ENCODE measurements at places on chromosomes 2 and 18. TPM values are rescaled to one million over a fixed set of nuclear protein-coding genes. Genes with fewer than 3 reads are reported as not detected.

Gene IL18R1
- total RNA-seq, result 1.5 TPM

GRCh38 chr18:37980556-37980955 is 415.0 kb upstream of the CELF4 start:
- DNase-seq, result no peak

Gene XDH
- 2.4 TPM for total RNA-seq

Gene HOXD13
- total RNA-seq, result 3.8 TPM

GRCh38 chr2:112275887-112276773 is 733 bp downstream of the ZC3H6 start:
- DNase-seq, result peak; percentile 91

DNA sequence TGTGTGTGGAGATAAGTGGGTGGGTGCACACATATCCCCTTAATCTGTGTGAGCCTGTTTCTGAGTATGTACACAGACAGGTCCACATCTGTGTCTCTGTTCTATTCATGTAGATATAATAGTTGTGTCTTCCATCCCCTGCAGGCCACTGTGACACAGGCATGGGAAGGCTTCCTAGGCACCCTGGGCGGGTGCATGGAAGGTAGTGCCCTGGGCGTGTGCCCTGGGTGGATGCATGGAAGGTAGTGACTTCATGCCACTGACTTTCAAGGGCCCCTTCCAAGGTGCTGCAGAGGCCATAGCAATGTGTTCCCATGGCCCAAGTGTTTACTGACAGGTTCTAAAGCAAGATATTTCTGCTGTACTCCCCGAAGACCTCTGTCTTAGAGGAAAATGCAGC is 462.5 kb upstream of the HS6ST1 start:
- no peak for DNase-seq

DNA sequence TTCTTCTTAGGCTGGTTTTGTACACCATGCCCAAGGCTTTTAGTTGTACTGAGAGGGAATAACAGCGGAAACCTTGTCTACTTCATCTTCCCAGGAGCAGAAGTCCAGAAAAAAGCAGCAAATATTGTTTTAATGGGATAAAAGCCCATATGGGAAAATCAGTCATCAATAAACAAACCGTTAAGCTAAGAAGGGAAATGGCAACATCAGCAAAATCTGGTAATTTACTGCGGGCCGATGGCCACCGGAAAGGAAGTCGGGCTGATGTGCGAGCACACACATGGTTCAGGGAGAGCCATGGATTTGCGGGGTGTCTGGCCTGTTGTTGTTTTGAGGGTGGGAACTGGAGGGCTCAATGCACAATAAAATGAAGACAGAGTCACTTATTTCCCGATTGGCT is 300.7 kb upstream of the RAB6C start:
- DNase-seq, result no peak

DNA sequence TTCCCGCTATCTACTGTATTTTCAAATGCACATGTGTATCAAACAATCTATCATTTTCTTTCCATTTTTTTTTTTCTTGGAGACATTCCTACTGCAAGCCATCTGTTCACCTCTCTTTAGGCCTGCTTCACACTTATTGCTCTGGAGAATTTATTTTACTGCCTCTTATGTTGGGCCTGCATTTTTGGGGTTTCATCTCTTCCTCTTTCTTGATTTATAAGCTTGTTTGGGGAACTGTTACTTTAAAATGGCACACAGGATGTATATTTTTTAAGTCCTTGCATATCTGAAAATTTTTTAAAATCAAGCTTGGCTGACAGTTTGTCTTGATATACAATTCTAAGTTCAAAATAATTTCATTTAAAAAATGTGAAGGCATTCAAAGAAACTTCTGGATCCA is 3.5 kb upstream of the RAB27B start:
- DNase-seq, result no peak

- peak; percentile 13 for DNase-seq
These were observed 6.7 kb upstream of the ONECUT2 start for GRCh38 chr18:57428221-57429150.

- no peak for DNase-seq
These were observed 8.4 kb upstream of the SATB2 start for GRCh38 chr2:199465988-199466691.

DNA sequence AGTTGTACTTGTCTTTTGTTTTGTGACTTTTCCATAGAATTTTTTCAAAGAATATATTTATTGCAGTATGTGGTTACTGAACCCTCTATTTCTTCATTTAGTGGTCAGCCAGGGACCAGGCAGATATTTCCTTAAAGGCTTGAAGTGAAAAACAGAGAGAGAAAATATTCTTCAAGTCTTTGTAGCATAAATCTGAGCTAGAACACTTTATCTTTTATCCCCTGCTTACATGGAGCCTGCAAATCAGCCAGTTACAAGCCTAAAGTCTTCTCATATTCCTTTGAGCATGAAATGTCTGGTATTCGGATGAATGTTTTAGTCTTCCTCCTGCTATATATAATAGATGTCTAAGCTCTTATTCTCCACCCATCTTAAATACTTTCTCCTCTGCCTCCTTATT is 1557.5 kb upstream of the ACVR2A start:
- no peak for DNase-seq

DNA sequence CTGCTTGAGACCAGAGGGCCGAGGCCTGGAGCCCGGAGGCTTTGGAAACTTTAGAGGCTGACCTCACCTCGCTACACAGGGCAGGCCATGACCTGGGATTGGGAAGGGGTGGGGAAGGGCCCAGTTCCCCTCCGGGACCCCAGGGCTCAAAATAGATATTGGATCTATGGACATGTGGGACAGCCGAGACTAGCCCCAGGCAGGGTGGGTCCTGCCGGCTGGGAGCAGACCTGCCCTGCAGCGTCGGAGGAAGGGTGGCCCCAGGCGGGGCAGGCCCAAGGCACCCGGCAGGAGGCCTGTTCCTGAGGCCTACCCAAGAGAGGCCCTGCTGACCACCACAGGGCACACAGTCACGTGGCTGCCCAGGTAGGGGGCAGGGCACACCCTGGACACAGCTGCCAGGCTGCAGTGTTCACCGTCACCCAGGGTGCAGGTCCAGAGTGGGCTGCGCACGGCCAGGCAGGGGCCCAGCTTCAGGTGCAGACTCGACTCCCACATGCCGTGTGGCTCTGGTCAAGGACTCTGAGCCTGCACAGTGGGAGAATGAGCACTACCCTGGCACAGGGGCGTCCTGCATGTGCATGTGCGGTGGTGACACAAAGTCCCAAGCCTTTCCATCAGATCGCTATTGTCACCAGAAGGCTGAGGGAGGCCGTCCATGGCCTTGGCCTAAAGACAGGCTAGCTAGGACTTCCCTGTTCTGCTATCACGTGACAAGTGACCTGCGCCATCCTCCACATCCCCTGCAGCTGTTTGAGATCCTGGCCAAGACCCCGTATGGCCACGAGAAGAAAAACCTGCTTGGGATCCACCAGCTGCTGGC is 13.2 kb downstream of the ANO7 start:
- no peak for DNase-seq

GRCh38 chr2:240556553-240557100 is 1.2 kb downstream of the ANKMY1 start:
- DNase-seq, result peak; percentile 75

Gene NCKAP1
- total RNA-seq, result 169 TPM

Gene EGR4
- total RNA-seq, result not detected

Gene GPATCH11
- total RNA-seq, result 7.2 TPM

DNA sequence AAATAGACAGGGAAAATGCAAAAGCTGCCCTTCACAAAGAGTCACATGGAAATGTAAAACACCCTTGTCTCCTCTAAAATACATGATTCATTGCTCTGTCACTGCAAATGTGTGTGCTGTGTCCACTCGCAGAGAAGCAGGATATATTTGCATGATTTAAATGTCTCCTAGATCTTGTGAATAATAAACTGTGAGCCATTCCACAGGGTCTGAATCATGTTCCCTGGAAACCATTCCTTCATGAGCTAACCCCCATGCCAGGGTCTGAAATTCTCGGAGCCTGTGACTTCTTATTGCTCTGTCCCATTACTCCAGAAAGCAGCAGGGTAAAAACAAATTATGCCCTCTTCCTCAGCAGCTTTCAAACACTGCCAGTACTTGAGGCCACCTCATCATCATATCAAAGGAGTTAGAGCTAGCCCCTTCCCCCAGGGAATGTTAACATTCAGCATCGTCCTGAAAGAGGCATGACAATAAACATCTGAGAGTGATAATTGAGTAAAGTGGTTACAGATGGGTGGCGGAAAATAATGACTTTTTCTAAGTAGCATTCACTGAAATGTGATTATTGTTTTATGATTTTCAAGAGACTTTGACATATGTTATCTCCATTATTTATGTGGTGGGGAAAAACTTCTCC is 11.7 kb upstream of the CNGA3 start:
- peak; percentile 93 for DNase-seq

- no peak for DNase-seq
These were observed 900.9 kb downstream of the CPS1 start for GRCh38 chr2:211457325-211457724.

DNA sequence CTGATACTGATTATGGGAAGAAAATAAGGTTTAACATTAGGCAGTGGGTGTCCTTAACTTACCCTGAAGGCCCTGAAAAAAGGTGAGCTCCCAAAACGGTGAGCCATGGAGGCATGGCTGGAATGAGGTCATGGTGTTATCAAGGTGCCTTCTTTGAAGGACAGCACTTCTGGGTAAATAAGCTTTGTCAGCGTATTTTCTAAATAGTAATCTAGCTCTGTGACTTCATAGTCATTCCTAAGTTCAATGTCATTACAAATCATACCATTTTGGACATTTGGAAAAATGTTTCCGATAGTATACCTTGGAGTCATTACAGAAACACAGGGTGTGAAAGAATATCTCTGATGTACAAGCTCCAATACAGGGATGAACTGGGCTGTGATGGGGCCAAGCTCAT is 35.2 kb upstream of the CNGA3 start:
- DNase-seq, result no peak

DNA sequence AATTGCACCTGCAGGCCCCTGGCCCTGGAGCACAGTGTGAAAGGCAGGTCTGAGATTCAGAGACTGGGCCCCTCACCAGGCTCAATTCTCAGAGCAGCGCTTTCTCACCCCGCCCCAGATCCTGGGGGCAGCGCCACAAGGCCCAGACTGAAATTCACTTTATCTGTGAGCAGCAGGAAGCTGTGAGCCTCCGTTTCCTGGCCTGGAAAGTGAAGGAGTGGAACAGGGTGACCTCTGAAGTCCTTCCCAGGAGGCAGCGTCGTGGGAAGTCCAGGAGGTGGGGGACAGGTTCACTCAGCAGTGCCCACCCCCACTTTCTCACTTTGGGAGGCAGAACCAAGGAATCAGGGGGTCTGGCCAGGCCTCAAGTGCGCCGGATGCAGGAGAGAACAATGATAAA is 235.4 kb downstream of the NDUFA10 start:
- no peak for DNase-seq

Data from GM23248 (cell line).